Left ventricle myocardium superior (tissue), 1 donor: ENCODE measurements at places on chromosomes 3 and 15.

- DNase-seq = no peak
Measured at GRCh38 chr3:177493091-177493490, 295.8 kb upstream of the TBL1XR1 start.

DNA sequence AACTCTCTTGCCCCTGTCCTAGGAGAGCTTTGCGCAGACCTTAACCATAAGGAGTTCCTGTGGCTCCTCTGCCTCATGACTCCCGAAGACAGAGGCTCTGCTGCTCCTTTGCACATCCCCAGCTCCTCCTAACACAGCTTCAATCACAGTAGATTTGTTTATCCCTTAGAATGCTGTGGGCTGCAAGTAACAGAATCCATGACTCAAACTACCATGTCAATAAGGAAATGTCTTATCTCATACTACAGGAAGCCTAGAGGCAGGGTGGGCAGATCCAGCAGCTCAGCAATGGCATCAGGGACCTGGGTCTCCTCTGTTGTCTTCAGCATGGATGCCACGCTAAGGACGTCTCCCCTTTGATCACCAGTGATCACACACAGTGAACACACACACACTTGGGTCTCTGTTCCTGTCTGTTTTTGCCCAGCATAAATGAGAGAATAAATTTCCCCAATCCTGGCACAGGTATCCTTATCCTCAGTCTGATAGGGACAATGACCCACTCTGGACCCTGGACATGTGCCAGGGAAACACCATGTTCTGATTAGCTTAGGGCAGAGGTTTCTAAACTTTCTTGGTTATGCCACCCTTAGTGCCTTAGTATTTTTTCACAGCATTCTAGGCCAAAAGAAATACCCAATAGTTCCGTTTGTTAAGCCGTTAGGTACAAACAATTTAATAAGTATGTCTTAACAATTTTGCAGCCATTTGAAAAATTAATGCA, 46.1 kb upstream of the MRPS22 start:
- DNase-seq = no peak

GRCh38 chr3:182692021-182692420, 101.3 kb upstream of the ATP11B start:
- no peak for DNase-seq

GRCh38 chr3:180390313-180390712, 211.7 kb upstream of the TTC14 start:
- no peak for DNase-seq

DNA sequence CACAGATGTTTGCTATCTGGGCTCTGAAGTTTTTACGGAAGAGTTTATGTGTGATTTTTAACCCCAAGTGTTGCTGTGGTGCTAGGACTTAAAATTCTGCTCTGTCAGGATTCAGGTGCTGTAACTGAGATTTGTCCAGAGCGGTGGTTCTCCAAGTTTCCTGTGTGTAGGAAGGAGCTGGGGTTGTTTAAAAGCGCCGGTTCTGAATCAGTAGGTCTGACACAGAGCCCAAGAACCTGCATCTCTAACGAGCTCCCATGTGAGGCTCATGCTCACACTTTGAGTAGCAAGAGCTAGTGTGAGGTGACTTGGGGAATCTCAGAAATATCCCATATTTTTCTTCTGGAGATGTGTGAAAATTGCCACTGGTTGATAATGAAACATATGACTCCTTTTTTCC, 325.5 kb downstream of the SATB1 start:
- DNase-seq = no peak

DNA sequence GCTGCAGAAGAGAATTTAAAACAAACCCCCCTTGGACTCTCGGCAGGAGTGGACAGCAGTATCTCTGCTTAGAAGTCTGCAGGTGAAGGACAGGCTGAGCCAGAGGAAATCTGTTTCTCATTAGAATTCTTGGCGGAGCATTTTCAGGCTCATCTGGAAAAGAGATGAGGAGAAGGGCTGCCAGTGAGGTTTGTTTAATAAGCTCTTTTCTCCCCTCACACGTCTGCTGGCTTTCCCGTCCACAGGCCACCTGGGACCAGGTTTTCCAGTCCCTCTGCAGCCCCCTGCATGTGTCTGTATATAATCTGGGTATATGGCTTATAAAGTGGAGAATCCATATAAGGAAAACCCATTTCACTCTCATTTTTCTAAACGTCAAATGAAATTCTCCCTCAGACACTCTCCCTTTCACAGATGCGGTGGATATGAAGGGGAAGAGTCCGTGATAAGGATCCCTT, 155.4 kb upstream of the TPM1 start:
- DNase-seq = no peak

DNA sequence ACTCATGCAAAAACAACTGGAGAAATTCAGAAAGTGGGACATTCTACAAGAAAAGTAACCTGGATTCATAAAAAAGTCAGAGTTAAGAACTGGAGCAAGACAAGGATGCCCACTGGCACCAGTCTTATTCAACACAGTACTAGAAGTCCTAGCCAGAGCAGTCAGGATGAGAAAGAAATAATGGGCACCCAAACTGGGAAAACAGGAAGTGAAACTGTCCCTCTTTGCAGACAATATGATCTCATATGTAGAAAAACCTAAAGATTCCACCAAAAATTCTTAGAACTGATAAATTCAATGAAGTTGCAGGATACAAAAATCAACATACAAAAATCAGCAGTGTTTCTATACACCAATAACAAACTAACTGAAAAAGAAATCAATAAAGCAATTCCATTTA, 37.4 kb downstream of the TXNRD3 start:
- DNase-seq = no peak

GRCh38 chr3:12568747-12569146, 11.9 kb downstream of the MKRN2 start:
- DNase-seq = no peak

DNA sequence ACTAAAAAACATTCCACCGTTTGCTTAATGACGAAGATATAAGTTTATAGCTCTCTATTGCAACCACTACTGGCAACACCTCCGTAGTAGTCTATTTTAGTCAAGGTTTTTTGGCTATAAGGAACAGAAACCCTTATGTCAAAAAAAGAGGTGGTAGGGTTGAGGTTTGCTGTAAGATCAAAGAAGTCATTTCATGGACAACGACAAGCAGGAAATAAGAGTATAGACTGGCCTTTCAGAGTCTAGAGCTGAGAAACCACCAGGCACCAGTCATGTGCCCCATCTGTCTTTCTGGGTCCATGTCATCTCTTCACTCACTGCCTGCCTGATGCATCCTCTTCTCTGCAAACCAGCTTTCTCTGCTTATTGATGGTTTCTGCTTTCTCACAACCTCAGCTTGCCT, 42.7 kb downstream of the THBS1 start:
- DNase-seq = no peak

GRCh38 chr15:91604122-91604521, 249.4 kb upstream of the SLCO3A1 start:
- DNase-seq = no peak

DNA sequence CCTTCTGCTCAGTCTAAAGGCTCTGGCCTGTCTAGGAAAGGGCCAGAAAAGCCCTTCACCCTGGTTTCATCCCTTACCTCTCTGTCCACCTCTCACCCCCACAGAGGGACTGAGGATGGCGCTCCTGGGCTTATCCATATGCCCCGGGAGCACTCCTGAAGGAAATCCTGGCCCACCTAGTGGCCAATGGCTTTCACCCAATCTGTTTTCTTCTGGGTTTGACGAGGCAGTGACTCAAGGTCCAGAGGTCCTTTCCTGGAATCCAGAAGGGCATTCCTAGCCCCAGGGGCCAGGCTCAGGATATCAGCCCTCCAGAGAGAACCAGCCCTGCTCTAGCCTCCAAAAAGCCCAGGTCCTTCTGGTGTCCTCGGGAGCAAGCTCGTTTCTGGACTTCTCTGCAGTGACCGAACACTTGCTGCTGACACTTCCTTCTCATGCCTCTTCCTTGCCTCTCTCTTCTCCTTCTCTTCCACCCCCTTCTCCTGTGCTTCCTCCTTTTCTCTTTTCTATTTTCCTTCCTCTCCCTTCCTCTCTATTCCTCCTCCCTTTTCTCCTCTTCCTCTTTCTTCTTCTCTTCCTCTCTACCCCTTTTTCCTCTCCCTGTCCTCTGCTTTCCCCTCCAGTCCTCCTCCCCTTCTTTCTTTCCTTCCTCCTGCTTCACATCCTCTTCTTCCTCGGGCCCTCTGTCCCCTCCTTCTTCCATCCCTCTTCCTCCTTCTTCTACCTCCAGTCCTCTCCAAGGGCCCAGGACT, 59.6 kb downstream of the RHCG start:
- no peak for DNase-seq

DNA sequence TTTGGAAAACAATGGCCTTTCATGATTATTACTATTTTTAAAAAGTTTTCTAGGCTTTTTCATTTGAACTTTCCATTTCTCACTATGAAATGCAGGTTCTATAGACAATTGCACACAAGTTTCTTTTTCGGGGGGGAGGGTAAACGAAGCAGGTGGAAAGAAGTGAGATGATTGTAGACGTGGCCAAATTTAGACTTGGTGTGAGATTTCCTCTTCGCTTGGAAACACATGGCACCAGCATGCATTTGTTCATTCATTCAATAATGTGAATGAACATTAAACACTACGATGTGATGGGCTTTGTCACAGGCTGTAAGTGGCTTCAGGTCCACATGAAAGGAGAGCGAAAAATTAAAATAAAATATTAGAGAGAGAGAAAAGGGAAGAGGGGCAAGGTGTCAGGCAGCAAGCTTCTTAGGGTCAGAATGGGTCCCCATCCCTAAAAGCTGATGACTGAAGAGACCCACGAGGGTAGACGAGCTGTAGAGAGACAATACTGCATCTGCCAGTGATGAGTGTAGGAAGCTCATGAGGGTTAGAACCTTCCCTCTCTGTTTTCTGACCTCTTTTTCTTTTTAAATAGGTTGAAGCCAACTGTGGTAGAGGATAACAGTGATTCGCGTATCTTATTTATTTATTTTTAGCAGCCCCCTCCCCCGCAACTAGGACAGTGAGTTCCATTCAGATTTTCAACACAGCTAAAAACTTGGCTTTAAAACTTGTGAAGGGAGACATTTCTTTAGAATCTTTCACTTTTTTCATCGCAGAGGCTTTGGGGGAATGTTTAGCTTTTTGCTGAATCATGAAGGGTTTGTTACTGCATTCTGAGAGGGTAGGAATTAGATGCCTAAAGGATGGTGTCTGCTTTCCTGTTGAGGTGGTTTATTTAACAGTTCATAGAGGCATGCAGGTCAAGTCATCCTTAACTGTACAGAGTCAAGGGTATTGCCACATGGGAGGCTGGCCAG, 36.2 kb downstream of the GAP43 start:
- no peak for DNase-seq

DNA sequence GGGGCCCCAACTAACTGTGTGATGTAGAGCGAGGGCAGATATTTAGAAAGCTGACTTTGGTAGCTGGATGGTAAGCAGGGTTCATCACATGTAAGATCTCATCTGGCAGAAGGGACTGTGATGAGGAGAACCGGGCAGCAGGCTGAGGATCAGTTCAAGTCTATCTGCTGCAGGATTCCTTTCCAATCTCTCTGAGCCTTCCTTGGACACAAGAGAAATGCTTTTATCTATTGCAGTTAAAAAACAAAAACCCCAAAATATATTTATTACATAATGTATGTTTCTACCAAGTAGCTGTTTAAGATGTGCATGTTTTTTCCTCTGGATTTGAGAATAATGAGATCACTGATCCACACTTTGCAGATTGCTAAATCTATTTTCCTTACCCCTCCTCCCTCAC, 411.5 kb downstream of the RAP2B start:
- no peak for DNase-seq

GRCh38 chr15:52348056-52348745, 52.6 kb upstream of the MYO5C start:
- no peak for DNase-seq

- DNase-seq = no peak
Measured at GRCh38 chr3:157199841-157200240, 39.9 kb upstream of the CCNL1 start.

DNA sequence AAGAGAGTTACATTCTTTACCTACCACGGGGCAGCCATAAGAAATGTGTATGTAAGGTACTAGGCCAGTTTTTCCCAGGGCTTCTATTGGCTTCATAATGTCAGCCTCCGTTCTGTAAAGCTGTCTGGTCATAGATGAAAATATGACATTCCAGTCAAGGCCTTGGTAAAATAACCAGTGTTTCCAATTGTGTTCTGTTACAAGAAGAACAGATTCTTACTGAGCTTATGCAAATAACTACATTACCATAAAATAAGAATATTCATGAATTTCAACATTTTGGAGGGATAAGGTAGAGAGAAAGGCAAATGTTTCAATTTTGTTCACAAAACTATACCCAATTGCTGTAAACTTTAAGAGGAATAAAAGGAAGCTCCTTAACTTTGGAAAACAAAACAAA, 315.5 kb downstream of the THSD4 start:
- DNase-seq = no peak

GRCh38 chr3:126245811-126246727, 65.7 kb upstream of the ALDH1L1 start:
- peak; percentile 63 for DNase-seq

- no peak for DNase-seq
Measured at GRCh38 chr15:89352476-89352875, 17.9 kb upstream of the POLG start.

- no peak for DNase-seq
Measured at GRCh38 chr3:10933805-10934481, 58.6 kb upstream of the SLC6A1 start.

- DNase-seq = no peak
Measured at GRCh38 chr15:57224664-57225063, 151.6 kb upstream of the CGNL1 start.

GRCh38 chr15:95684693-95685115, 645.8 kb upstream of the NR2F2 start:
- no peak for DNase-seq

DNA sequence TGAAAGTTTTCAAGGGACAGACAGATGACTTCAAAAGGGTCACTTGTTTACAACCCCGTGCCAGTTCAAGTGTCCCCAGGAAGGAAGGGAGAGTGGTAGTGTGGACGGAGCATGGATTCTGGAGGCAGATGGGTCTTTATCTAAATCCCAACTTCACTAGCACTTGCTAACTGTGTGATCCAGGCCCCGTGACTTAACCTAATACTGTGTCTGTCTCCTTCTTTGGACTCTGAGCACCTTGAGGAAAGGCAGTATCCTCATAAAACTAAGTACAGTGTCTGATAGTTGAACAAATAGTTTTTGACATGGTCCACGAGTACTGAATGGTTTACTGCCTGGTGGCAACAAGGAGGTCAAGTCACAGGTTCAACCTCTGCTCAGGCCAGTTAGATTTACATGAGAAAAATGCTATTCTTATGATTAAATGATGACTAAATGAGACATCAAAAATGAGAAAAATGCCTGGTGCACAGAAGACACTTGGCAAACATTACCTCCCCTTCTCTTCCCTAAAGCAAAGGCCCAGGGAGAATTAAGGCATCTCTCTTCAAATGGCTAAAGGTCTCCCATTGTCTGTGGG, 48.9 kb downstream of the ABCC5 start:
- no peak for DNase-seq

DNA sequence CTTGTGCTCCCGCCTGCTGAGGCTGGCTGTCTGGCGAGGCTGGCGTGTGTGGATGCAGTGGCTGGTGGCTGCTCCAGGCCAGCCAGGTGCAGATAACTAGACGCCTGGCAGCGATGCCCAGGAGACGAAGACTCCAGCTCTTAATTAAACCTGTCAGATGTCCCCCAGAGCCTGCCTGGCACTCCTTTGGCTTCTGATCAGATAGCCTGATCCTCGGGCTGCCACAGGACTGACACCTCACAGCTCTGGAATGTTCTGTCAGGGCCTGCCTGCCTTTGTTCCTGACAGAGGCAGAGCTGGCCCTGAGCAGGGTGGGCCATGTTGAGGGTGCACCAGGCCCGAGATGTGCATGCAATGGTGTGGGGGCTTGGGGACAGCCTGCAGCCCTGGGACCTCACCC, 36.5 kb downstream of the PLXNA1 start:
- no peak for DNase-seq
